ENCODE measurements at places on chromosomes 5 and 9. TPM values are rescaled to one million over a fixed set of nuclear protein-coding genes. Genes with fewer than 3 reads are reported as not detected.

GABRP gene
- 0.29 TPM for total RNA-seq

GPRIN1 gene
- total RNA-seq: 0.37 TPM

GMCL2 gene
- not detected for total RNA-seq

ADAMTS19 gene
- not detected for total RNA-seq

DNA sequence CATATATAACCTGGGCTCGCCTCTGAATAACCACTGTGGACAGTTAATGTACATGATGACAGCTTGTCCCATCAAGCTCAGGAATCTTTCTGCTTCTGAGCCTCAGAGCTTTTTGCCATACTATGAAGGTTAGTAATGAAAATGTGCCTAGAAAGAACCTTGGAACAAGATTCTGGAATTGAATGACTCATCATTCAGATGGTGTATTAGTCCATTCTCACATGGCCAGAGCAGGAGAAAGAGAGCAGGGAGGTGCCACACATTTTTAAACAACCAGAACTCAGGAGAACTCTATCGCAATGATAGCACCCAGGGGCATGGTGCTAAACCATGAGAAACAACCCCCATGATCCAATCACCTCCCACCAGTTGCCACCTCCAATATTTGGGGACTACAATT is 542.1 kb downstream of the PRR16 start:
- DNase-seq: no peak

- no peak for DNase-seq
These were observed 110.8 kb downstream of the FBXL17 start for GRCh38 chr5:108271127-108271526.

DNA sequence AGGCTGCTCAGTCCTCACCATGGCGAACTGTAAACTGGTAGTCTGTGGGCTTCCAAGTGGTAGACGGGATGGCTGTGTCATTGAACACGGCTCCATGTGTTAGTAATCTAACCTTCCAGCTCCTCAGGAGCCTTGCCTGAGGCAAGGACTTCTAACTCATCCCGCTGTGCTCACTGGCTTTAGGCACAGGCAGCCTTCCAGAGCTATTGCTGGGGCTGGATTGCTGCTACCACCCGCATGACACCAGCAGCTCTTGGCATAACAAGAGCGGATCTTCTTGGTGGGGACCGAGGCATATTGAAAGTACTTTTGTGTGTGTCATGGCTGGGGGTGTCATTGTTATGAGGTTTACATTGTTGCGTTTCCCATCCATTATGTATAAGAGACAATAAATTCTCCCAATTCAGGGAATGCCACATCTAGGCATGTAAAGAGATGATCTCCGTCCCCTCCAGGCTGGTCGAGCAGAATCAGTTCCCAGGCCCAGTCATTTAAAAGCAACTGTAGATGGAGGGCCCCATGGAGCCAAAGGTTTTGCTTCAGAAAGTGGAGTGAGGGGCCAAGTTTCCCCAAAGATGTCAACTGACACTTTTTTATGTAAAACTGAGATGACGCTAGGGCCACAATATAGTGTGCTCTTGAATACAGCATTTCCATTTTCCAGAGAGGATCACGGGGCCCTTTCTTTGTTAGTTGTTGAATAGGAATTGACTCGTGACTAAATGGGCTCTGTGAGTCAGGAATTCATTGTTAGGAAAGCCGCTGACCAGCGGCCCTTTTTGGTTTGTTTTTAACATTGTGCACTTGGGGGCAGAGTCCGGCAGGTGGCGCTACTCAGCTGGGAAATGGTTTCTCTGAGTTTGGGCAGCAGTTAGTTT is 759.5 kb downstream of the TAF11L14 start:
- peak; percentile 89 for DNase-seq

GRCh38 chr5:54619731-54620130 is 102.2 kb downstream of the SNX18 start:
- no peak for DNase-seq

DNA sequence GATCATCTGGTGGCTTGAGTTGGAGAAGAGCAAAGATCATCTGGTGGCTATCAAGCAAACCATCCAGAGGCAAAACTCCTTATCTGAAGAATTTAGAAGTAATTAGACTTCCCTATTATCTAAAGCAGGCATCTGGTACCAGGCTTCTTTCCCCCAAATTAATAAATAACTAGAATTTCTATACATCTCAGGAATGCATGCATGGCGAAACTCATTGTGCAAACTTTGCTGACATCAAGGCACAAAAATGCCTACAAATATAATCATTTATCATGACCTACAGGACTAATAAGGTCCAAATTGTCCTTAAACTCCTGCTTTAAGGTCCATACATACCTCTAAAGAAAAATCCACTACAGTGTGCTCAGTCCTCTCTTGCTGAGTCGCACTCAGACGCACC is 6.0 kb downstream of the OR13D1 start:
- DNase-seq: no peak

GRCh38 chr9:126781186-126782052 is 23.4 kb upstream of the ZBTB43 start:
- peak; percentile 94 for DNase-seq

- DNase-seq: no peak
These were observed 612.6 kb upstream of the ST8SIA4 start for GRCh38 chr5:101515721-101516120.

GRCh38 chr5:96070622-96071225 is 109.1 kb upstream of the ELL2 start:
- no peak for DNase-seq

- no peak for DNase-seq
These were observed 405.6 kb downstream of the GABRG2 start for GRCh38 chr5:162473041-162473714.

- no peak for DNase-seq
These were observed 8.3 kb downstream of the AHRR start for GRCh38 chr5:329768-330167.

DNA sequence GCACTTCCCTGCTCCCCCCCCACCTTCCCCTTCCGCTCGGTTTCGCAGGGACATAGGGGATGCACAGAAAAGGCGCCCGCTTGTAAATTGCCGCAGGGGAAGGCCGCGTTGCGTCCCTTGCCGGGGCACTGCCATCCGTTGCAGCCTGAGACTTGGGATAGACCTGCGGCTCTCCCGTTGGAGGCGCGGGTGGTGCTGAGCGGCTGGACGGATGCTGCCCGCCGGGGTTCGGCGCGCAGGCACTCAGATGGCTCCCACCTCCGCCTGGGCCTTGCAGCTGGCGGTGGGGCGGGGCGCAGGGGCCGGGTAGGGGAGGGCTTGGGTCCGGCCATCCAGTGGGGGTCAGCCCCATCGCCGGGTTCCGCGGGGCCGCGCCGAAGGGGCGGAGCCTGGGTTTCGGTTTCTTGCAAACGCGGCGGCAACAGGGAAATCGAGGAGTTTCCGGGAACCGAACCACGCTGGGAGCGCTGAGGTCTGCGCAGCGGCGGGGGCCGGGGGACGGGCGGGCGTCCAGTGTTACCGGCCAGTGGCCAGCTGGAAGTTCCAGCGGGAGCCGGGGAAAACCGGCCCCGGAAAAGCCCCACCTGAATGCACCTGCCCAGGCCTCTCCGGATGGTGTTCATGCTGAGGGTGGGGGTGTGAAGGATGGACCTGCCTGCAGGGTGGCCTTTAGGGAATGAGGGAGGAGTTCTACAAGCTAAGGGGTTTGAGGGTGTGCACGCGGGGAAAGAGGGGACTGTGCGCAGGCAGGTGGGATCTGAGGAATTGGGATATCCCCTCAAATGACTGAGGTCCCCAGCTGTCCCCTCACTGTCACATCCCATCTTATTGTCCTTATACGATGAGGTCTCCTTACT is 6.3 kb upstream of the IRF1 start:
- DNase-seq: peak; percentile 97

DNA sequence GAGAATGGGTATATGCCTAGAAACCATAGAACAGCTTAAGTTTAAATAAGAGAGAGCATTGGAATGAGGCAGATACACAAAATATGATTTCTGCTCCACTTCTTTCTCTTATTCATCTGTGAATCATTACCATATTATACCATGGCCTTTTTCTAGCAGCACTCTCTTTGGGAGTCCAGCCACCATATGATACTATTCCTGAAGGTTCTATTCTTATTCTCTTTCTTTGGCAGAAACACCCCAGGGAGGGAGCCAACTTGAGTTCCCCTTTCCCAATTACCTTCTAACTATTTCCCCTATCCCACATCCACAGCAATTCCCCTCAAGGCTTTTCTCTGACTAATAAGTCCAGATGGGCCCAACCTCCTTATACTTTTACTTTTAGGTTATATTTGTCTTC is 55.9 kb downstream of the NDUFAF2 start:
- DNase-seq: no peak

DNA sequence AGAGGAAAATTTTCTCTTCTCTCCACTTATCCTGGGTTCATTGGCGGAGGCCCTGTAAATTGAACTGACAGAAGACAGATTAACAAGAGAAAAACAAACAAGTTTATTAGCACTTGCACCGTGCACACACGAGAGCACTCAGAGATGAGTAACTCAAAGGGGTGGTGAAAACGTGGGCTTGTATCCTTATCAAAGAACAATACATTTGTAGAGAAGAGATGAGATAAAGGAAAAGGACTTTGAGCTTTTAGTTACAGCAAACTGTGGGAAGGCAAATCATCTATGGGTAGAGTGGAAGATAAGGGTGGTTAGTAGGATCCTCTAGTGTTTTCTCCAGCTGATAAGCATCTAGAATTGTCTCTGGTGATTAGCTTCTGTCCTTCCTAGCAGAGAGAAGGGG is 44.4 kb upstream of the ROR2 start:
- no peak for DNase-seq

- no peak for DNase-seq
These were observed 55.9 kb upstream of the ANKRD55 start for GRCh38 chr5:56288873-56289601.

DNA sequence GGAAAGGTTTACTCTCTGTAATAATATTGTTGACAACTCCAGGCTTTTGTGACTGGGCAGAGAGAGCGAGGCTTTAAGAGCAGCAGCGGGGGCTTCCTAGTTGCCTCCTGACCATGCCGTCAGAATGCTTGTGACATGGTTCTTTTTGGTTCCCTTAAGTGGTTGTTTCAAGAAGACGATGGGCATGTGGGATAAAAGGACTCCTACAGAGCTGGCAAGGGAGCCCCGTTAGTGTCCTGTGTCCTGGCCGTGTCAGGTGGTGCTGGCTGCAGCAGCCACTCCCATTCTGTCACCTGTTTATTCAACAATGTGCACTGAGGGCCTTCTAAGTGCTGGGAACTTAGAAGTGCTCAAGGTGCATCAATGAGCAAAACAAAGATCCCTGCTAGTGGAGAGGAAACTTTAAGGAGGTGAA is 19.7 kb downstream of the LCP2 start:
- DNase-seq: no peak

DNA sequence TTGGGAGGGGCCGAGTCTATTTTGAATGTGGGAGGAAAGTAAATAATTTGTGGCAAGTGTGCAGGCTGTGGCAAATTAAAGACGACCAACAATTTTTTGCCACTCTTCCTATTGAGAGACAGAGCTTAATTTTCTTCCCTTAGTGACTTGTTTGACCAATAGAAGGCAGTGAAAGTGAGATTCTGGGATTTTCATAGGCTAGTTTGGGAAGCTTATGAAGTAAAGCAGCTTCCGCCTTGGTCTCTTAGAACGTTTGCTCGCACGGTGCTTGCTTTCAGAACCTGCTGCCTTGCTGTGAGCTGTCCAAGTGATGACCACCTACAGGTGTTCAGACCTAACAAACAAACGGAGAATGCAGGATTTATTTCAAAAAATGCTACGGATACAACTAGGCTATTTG is 6.7 kb upstream of the OR1N2 start:
- DNase-seq: no peak

DNA sequence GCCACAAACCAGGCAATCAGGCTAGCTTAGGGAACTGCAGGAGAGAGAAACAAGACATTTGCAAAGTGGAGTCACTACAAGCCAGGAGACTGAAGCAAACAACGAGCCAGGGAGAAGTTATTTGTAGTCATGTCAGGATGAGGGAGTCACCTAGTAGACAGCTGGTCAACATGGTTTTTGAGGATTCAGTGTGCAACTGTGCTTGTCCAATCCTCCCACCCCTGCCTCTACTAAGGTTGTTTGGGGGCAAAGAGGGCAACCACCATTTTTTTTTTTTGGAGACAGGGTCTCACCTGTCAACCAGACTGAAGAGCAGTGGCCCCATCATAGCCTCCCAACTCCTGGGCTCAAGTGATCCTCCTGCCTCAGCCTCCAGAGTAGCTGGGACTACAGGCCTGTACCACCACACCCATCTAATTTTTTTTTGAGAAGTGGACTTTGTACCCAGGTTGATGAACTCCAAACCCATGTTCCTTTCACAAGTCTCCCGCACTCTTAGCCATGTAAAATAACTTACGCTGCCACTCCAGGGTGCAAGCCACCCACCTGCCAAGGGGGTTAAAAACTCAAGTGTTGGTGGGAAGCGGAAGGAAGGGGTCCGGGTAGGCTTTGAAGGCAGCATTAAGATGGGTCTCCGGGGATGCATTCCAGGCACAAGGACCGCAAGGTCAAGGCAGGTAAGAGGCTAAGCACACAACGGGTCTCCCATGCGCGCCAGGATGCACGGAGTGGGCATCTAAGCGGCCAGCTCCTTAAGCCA is 995 bp downstream of the RPL35 start:
- DNase-seq: no peak

GRCh38 chr5:43543434-43543833 is 13.4 kb downstream of the PAIP1 start:
- DNase-seq: no peak

DNA sequence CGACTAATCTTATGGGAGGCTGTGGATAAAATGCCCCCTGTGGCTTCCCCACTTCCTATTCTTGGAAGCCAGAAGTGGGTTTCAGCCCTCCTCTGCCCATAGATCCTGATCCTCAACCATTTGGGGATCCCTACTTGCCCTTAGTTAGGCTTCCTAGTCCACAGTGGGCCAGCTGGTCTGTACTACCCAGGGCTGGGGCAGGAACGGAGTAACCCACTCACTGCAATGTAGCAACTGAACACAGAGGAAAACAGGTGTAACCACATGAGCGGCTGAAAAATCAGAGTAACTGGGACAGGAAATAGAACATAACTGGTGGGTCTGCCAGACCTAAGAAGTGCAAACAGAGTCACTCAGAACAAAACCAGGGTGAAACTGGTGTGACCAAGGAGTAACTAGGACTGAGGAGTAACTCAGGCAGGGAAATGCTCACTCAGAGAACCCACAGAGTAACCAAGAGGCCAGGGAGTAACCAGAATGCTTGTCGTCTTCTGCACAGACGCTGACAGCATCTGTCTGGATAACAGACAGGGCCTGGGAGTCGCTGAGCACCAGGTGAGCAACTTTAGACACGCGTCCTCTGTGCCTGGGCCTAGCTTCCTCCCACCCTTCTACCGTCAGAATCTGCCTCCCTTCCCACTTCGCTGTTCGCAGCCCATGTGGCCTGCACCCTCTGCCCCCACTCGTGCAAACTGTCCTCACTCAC is 1.0 kb downstream of the AQP3 start:
- no peak for DNase-seq

Measured in posterior vena cava (tissue), 2 donors.